Substantia nigra (tissue), 51 donors: ENCODE measurements at places on chromosomes 6 and 20.

- DNase-seq: no peak
Measured at GRCh38 chr6:53244958-53245357, 96.3 kb upstream of the GCM1 start.

GRCh38 chr6:143543435-143543834 lies 31.9 kb upstream of the FUCA2 start:
- DNase-seq: no peak

DNA sequence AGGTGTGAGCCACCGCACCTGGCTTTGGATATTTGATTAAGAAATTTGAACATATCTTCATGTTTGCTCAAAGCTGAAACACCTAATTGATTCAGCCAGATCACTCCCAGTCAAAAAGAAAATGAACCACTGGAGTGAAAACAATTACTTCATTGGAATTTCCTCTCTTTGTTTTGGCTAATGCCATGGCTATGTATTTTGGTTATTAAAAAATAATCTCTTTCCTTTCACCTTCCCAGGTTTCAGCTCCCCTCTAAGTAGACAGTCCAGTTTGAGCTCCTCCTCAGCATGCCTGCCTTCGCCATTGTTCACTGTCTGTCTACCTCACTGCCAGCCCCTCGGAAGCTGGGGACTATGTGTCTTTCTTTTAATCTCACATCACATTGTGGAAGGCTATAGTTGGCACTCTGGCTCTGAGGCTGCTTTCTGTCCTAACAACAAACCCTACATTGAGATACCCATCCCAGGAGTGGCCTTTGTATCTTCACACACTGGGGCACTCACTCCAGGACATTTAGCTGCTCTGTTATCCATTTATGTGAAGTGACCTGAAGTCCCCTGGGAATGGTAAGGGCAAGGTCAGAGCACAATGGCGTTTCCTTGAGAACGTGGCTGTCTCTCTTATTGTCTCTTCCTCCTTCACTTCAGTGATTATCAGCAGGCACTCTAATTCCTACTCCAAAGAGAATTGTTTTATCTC lies 764.0 kb upstream of the CITED2 start:
- DNase-seq: no peak

GRCh38 chr6:4511641-4512020 lies 264.6 kb upstream of the CDYL start:
- DNase-seq: no peak

DNA sequence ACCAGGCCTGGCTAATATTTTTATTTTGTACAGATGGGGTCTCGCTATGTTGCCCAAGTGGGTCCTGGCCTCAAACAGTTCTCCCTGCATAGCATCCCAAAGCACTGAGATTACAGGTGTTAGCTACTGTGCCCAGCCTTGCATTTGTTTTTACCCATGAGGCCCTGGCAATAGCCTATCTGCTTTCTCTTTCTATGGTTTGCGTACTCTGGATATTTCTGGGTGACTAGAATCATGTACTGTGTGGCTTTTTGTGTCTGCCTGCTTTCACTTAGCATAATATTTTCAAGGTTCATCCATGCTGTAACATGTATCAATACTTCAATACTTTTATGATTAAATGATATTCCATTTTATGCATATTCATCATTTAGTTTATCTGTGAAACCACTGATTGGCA lies 451.7 kb downstream of the GRIK2 start:
- no peak for DNase-seq

GRCh38 chr6:41836660-41837052 lies 49.2 kb downstream of the TOMM6 start:
- no peak for DNase-seq

- DNase-seq: no peak
Measured at GRCh38 chr20:2967841-2968240, 75.6 kb upstream of the GNRH2 start.
